ENCODE measurements at places on chromosomes 4 and X. TPM values are rescaled to one million over a fixed set of nuclear protein-coding genes. Genes with fewer than 3 reads are reported as not detected.

GRCh38 chrX:445727-446126, 59.0 kb upstream of the PPP2R3B start:
- DNase-seq = no peak

- no peak for DNase-seq
These were observed 380.8 kb downstream of the TMA16 start for GRCh38 chr4:163875327-163875726.

DNA sequence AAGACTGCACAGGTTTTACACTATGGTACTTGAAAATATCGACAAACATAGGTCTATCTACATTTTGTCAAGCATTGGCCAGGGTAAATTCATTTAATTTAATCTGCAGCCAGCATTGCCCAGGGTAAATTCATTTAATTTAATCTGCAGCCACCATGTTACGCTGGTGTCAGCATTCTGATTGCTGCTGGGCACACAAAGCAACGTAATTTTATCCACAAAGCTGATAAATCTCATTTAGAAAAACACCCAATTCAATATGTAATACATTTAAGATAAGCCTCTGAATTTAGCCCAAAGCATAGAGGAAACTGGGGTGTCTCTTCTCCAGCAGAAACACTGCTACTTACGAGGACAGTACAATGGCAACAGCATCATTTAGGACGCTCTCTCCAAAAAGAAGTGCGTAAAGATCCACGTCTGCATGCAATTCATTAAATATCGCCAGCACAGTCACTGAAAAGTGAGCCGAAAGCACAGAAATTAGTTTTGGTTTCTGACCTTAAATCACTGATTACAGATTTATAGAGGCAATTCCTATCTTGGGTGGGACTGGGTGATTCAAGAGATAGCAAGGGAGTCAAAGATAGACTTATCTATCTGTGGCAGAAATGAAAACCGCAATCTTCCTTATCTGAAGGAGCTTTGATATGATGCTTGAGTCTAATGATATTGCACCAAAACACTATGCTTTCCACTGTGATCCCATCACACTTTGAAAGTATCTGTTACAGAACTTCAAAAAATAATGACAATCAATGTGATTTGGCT, 88.8 kb downstream of the CHST7 start:
- DNase-seq = no peak

DNA sequence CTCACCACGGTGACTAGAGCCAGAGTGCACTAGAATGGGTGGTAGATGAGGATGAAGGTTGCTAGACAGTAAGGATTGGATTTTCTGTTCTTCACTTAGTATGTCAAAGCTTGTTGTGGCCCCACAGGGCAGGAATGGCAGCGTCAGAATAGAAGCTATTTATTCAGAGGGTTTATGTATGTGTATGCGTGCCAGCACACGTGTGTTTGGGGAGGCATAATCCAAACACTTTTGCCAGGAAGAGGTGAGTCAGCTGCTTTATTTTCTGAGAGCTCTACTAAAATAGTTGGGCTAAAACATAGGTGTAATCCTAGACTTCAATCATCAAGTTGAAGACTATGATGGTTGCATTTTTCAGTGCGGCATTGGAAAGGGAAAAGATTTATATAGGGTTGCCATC, 1.2 kb upstream of the MAGEE2 start:
- DNase-seq = no peak

- no peak for DNase-seq
These were observed 122.7 kb downstream of the CBLL2 start for GRCh38 chrX:22395372-22395771.

DNA sequence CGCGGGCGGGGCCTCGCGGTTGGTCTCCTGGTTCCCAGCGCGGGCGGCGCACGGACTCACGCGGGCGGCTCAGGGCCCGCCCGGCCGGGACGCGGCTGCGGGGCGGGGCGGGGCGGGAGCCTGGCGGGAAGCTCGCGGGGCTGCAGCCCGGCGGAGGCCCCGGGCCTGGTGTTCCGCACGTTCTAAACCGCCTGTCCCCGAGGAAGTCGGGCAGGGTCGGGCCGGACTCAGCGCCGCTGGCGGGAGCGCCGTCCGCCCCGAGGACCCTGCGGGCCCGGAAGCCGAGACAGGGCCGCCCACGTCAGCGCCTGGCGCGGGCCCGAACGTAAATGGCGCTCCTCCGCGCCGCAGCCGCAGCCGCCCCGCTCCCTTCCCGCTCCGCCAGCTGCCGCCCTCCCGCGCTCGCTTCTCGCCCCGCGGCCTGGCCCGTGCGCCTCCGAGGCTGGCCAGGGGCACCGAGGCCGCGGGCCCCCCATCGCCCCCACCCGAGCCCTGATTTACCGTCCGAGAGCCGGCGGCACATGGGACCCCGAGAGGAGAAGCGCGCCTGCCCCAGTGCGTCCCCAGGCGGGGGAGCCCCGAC, 309 bp upstream of the CTBP1 start:
- peak; percentile 84 for DNase-seq

DNA sequence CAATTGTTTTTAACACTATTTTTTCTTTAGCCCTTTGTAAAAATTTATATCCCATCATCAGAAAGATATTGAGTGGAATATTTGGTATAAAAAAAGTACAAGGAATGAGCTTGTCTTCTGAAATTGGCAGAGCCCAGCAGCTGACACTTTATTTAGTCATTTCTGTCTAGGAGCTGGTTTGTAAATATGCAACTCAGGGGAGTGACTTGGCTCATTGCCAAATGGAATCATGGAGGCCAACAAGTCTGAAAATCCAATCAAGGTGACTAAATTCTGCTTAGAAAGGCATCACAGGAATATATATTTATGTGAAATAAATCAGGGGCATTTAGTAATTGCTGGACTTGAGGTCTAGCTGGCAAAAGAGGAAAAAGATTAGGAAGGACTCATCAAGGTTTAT, 74.4 kb downstream of the OTC start:
- no peak for DNase-seq

DNA sequence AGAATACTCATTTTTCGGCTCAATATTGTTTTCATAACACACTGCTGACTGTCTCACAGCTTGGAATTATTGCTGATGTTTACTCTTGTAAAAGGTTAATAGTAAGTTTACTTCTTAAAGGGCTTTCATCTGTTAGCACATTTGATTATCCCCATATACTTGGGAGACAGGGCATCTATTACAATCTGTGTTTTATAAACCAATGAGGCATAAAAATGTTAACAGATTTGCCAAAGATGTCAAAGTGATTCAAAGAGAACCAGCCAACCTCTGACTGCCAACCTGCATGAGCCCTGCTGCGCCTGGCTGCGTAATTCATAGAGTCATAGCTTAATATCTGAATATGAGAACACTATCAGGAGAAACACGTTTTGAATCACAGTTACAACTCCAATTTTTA, 665.6 kb downstream of the TRIML1 start:
- DNase-seq = no peak

GRCh38 chr4:143431526-143432257, 81.8 kb upstream of the SMARCA5 start:
- DNase-seq = no peak

DNA sequence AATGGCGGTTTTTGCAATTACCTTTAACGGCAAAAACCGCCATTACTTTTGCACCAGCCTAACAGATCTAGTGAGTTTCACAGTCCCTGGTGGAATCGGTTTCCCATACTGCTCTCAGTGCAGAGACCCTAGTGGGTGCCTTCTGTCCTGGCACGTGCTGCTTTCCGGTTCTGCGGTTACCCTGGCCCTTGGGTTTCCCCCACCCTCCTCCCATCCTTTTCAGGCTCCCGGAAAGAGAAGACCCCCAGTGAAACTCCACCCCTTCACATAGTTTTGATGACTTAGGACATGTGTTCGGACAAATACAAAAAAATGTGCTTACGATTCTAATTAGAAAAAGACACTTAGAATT, 36.9 kb downstream of the NLGN3 start:
- no peak for DNase-seq

DNA sequence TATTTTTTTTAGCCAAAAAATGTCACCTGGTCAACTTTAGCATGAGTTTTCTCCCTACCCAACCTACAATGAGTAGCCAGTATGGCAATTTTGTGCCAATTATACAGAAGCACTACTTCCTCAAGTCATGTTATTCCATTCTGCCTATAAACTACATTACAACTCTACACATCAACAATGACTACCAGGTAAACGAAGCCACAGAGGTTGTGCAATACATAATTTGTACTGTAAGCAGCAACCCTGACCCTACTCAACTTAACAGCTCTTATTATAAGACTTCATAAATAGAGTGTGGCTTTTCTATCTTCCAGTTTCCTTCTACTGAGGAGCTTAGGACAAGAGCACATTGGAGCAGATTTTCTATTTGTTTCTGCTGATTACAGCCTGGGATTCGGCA, 160.5 kb downstream of the HS3ST1 start:
- DNase-seq = no peak

DNA sequence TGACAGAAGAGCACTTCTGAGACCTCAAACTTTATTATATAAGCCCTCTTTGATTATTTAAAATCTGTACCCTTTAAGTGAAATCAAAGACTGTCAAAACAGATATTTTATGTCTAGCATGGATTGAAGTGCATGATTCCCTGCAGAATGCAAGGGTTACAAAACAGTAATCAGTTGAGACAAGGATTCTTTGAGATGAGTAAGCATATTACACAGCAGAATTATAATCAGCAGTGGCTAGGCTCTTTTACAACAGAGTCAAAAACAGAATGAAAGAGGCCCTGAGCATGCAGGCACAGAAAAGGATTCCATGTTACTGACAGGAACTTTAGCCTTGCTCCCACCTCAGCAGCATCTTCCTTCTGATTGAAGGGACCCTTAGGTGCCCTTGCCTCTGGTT, 487.9 kb upstream of the GALNT7 start:
- DNase-seq = no peak

- DNase-seq = no peak
These were observed 20.4 kb upstream of the FRMPD3 start for GRCh38 chrX:107429090-107429489.

DNA sequence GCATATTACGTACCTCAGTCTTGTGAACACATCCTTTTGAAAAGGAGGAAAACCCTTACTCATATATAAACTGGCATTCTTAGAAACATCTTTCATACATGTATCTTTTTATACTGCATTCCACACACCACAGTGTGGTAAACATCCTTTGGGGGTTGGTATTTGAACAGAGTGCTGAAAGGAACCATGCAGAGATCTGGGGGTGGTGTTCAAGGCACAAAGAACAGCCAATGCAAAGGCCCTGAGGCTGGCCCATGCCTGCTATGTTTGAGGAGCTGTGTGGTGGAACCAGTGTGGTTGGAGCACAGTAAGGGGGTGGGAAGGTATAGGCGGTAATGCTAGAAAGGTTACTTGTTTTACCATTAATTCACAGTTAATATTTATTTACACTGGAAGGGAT, 2.0 kb downstream of the ELK1 start:
- no peak for DNase-seq

- no peak for DNase-seq
These were observed 186.3 kb downstream of the SLC7A11 start for GRCh38 chr4:138055890-138056289.

DNA sequence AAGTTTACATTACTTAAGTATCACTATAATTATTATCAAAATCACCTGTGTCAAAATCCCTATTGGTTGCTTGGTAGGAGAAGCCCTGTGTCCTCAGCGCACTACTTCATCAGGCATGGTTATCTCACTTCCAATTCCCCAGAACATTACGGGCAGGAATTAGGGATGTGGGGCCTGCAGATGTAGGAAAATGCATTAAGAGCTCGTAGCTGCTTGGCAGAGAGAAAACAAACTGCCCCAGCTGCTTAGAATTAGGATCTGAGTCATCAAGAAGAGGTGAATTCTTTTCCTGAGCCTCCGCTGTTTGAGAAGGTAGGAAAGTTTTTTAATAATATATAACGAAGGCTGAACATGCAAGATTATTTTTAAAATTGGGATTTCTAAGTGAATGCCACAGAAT, 31.1 kb upstream of the CLNK start:
- no peak for DNase-seq

GRCh38 chr4:174697202-174697601, 131.8 kb downstream of the GLRA3 start:
- no peak for DNase-seq

DNA sequence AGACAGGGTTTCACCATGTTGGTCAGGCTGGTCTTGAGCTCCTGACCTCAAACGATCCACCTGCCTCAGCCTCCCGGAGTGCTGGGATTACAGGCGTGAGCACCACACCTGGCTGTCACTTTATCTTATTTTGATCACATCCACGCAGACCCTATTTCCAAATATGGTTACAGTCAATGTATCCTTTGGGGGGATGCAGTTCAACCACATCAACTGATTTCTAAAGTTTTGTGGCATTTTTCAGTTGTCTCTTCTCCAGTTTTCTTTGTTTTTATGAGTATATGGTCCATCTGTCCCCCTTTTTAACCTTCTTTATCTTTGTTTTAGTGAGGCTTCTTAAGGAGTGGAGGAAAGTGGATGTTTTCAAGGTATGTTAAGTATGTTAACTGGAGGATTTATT, 4.1 kb upstream of the HPF1 start:
- no peak for DNase-seq

DNA sequence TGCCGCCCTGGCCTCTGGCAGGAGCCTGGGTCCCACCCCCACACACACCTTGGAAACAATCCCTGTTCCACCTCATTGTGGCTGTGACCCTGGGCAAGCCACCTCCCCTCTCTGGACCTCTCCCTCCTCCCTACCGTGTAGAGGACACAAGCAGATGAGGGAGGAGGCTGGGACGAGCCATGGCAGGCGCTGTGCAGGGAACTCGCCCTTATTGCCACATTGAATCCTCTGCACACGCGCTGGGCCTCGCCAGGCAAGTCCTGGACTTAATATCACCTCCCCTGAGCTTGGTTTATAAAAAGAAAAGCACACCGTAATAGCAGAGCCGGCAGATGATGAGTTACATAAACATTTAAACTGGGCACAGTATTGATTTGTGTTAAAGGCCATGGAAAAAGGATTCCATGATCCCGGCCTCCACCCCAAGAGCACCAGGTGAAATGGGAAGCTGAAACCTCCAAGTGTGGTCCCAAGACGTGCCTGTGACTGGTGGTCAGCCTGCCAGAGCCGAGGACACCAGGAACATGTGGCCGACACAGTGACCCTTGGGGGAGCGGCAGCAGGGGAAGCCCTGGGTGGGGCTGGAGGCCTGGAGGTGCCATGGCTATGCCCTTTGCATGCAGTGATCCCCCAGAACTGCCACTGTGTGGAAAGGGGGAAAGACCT, 81.1 kb downstream of the PPP2R2C start:
- no peak for DNase-seq

- no peak for DNase-seq
These were observed 39.3 kb upstream of the RAP2C start for GRCh38 chrX:132258509-132258908.

GRCh38 chr4:52618795-52619590, 40.1 kb downstream of the USP46 start:
- DNase-seq = no peak

The SMIM10 gene
- total RNA-seq = 8.4 TPM

The HTN3 gene
- total RNA-seq = not detected
